Esophagus squamous epithelium (tissue), 5 donors: ENCODE measurements at places on chromosomes 13 and 19.

DNA sequence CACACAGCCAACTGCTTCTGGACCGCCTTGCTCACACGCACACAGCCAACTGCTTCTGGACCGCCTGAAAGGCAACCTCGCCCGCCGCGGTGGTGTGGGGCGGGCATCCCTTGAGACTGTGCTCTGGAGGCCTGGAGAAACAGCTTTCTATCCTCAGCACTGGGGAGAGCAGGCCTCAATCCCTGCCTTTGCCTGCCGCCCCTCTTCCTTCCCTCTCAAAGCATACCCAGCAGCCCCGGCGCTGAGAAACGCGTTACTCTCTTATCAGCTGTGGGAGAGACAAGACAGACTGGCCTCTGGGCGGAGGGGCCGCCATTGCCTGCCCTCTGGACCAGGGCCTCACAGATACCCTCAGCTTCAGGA lies 2.9 kb downstream of the LIPE start:
- DNase-seq = no peak

DNA sequence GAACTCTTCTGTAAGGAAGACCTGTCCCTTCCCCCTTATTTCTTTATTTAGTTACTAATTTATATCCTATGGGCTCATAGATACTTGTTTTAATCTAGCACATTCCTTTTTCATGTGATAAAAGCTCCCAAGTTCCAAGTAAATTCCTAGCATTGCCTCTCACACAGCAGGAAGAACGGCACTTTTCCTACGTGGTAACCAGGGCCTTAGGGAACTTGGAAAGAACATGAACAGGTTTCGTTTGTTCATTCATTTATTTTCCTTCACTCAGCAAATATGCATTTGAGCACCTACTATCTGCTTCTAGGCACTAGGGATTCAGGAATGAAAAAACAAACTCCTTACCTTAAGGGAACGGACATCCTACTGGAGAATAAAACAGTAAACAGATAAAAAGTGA lies 125.1 kb downstream of the SIPA1L3 start:
- no peak for DNase-seq

DNA sequence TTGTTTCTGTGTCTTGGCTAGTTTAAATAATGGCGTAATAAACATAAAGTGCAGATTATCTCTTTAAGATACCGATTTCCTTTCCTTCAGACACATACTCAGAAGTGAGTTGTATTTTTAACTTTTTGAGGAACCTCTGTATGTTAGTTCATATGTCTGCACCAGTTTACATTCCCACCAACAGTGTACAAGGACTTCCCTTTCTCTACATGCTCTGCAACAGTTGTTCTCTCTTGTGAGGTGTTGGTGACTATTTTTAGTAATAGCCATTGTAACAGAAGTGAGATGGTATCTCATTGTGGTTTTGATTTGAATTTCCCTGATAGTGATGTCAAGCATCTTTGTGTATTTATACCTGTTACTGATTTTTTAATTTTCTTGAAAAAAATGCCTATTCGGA lies 418.6 kb downstream of the UQCRFS1 start:
- DNase-seq = no peak

GRCh38 chr13:58806401-58806800 lies 1174.9 kb downstream of the PCDH17 start:
- no peak for DNase-seq

DNA sequence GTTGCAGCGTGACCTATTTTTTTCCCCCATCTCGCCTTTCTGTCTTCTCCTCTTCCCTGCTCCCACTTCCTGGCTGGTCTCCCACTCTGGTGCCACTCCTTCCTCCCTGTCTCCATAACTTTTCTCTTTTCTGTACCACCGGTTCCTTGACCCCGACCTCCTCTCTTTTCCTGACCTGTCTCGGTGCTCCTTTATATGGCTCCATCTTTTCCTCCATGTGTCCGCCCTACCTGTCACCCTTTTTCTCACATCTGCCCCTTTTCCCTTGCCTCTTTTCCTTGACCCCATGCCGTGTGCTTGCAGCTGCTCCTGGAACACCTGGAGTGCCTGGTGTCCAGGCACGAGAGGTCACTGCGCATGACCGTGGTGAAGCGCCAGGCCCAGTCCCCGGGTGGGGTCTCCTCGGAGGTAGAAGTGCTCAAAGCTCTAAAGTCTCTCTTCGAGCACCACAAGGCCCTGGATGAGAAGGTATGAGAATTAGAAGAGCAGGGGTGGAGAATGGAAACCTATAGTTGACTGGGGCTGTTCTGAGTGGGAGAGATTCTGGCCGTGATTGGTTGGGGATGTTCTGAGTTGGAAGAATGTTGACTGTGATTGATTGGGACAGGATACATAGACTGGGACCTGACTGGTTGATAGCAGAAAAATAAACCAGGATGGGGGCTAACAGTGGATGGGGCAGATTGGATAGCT lies 9.3 kb downstream of the PPFIA3 start:
- no peak for DNase-seq

- no peak for DNase-seq
Observed at GRCh38 chr19:13339869-13340268, 166.4 kb downstream of the CACNA1A start.
